ENCODE measurements at places on chromosomes 5 and 9.

- no peak for DNase-seq
Measured at GRCh38 chr5:172741206-172741582, 29.8 kb downstream of the DUSP1 start.

GRCh38 chr9:71824257-71824656, 55.9 kb upstream of the CEMIP2 start:
- DNase-seq, result no peak

GRCh38 chr5:36389245-36389644, 87.5 kb upstream of the RANBP3L start:
- DNase-seq, result no peak

GRCh38 chr9:96688187-96688586, 33.1 kb upstream of the PRXL2C start:
- DNase-seq, result no peak

- no peak for DNase-seq
Measured at GRCh38 chr5:129631961-129632360, 115.9 kb upstream of the MINAR2 start.

DNA sequence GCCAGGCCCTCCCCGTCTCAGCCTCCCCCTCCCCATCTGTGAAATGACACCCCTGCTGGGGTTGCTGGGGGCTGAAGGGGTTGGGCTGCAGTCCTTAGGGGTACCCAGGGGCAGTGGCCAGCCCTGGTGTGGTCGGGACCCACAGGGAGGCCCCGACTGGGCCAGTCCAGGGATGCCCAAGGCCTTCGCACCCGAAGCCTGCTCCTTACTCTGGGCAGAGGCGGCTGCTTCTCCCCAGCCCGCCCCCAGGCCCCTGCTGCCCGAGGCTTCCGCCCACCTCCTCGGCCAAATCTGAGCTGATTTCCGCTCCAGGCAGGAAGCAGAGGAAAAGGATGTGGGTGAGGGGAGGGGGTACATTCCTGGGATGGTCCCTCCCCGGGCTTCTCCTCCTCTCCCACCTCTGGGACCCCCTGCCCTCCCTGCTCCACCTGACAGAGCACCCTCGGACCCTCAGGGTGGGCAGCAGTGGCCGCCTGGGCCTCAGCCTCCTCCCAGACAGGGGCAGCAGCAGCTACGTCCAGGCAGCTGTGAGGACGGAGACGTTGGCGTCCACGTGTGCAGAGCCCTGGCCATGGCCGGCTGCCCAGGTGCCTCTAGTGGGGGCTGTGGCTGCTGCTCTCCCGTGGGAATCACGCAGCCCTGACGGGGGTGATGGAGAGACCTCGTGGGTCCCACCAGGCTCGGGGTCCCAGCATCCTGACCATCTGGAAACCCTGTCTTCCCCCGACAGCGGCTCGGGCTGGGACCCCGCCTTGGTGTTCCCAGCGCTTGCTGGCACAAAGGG, 4.2 kb upstream of the NRARP start:
- no peak for DNase-seq

Data from stimulated activated CD4-positive, alpha-beta T cell treated with anti-CD3 and anti-CD28 coated beads, TNF-alpha, amount 100 ng/mL, for 24 hours (primary cell).